COR-L47 (cell line): ENCODE measurements at places on chromosomes 5 and 9.

DNA sequence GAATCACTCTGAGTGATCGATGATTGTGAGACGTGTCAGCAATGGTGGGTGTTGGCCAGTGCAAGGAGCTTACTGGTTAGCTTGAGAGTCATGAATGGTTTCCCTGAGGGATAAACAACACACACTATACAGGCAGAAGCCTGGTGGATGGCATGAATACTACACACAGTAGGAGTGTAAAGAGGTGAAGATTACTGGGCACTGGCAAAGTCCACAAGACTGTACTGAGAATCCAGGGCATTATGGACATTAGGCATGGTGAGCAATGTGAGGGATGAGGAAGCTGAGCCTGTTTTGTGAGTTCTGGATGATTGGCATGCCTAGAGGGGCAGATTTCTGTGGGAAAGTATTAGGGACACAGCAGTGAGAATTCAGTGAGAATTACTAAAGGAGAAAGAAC is 71.3 kb downstream of the KDM4C start:
- DNase-seq, result no peak

DNA sequence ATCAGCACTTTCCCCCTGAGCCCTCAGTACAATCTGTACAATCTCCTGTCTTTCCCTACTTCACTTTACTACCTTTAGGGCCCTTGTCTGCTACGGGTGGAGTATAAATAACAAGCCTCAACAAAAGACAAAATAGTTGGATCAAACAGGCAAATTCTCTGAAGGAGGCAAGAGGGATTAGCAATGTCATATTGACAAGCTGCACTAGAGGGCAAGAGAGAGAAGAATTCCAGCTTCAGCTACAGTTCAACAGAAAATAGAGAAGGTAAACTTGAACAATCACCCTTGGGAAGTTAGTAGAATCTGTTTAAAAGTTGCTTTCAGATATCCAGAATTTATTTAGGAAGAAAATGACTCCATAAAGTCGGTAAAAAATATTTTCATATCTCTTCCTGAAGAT is 68.4 kb upstream of the IZUMO3 start:
- DNase-seq, result no peak

GRCh38 chr9:5851445-5851844 is 18.5 kb upstream of the ERMP1 start:
- DNase-seq, result no peak

GRCh38 chr9:117624106-117624505 is 80.1 kb upstream of the TLR4 start:
- DNase-seq, result no peak

DNA sequence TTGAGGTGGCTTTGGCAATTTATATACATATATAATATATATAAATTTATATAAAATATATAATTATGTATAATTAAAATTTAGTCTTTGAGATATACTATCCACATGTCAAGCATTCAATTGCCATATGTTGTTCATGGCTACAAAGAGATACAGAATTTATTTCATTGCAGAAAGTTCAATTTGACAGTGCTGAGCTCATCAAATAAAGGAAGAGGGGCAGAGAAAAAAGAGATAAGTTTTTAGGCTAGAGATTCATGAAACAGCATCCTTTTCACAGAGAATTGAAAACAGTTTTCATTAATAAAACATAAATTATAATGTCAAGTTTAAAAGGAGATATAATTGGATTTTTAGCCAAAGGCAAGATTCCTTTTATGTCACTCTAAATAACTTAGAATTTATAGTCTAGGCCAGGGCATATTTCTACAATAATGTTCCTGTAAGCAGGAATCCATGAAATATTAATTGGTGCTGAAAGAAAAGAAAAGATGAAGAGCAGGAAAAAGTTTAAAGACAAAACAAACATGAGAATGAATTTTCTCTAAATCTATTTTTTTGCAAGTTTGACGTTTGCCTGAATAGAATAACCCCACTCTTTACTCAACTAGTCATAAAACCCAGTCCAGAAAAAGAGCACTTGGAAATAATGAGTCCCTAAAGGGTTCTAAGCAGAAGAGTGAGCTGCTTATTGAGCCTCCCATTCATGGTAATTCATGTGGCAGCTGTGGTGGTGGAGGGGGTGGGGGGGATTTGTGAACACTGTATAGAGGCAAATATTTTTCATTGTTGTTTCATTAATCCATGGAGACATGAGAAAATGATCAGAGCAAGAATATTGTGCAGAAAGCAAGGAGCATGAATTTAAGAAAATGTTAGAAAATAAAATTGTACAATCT is 1279.5 kb downstream of the CDH12 start:
- DNase-seq, result no peak

DNA sequence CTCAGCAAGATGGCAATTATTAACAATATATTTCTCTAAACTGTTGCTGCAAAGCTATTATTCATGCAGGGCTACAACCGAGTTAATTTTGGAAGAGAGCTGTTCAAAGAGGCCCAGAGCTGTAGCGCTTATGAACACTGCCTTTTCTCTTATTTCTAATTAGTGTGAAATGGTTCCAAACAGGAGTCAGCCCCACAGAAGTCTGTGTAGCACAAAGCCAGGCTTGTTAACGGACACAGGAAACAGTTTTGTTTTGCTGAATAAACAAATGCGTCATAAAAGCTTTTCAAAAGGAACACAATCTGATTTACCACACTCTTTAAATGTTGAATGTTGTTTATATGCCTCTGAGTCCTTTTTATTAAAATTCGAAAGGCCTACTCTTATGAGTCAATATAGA is 396.5 kb downstream of the ANXA1 start:
- no peak for DNase-seq

DNA sequence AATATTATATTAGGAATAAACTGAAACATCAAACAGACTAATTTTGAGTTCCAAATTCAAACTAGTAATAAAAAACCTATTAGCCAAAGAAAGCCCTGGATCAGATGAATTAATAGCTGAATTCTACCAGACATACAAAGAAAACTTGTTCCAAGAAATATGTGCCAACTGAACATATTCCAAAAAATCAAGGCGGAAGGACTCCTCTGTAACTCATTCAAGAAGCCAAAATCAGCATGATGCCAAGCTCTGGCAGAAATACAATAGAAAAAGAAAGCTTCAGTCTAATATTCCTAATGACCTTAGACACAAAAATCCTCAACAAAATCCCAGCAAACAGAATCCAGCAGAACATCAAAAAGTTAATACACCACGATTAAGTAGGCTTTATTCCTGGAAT is 619.1 kb upstream of the COX7C start:
- no peak for DNase-seq

- peak; percentile 14 for DNase-seq
These were observed 77.4 kb upstream of the DMRT1 start for GRCh38 chr9:764105-764524.

GRCh38 chr5:98637557-98637956 is 135.9 kb upstream of the RGMB start:
- DNase-seq, result no peak

DNA sequence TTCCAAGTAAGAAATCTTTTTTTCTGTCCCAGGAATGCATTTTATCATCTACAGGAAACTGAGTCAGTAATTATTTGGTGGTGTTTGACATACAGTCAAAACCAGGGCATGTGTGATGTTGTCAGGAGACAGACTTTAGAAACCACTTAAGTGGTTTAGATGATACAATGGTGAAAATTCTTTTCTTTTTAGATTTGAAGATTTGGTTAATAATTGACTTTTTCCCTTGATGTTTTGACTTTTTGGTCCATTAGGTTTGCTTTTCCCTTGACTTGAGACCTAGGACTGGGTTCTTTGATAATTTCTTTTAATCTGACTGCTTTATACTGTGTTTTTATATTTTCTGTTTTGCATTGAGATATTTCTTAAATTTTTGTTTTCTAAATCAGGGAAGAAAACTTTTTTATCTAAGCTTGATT is 85.2 kb downstream of the RASGRF2 start:
- no peak for DNase-seq

DNA sequence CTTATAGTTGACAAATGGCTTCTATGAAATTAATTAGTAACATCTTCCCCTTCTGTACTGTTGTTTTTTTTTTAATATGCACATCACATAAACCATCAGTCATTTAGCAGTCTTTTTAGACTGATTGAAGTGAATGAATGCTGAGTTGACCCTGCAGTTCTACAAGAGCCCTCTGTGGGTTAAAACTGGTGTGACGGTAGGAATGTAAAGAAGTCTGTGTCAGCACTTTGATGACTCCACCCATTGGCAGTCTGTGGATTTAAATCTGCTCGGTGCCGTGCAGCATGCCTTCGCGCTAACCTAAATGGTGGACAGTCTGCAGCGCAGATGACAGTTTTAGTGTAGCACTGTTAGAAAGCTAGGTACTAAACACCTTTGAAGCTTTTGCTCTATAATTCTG is 3.1 kb downstream of the GTF3C4 start:
- no peak for DNase-seq

- no peak for DNase-seq
These were observed 569.5 kb downstream of the PSAT1 start for GRCh38 chr9:78866207-78867132.

- no peak for DNase-seq
These were observed 27.4 kb downstream of the SRD5A1 start for GRCh38 chr5:6660688-6661087.

DNA sequence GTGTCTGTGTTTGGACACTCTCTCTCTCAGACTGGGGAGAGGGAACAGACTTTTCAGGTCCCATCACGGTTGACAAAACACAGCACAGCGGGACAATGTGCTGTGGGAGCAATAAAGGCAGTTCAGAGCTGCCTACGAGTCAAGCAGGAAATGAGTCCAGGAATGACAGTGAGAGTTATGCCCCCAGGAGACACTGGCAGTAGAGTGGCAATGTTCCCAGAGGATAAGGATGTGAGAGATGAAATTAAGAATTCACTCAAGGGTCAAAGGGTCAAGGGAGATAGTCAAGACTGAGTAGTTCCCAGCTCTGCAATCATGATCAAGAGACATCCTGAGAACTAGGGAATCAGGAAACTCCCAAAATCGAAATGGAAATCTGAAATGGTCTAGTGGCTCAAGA is 156.1 kb downstream of the LURAP1L start:
- DNase-seq, result no peak

DNA sequence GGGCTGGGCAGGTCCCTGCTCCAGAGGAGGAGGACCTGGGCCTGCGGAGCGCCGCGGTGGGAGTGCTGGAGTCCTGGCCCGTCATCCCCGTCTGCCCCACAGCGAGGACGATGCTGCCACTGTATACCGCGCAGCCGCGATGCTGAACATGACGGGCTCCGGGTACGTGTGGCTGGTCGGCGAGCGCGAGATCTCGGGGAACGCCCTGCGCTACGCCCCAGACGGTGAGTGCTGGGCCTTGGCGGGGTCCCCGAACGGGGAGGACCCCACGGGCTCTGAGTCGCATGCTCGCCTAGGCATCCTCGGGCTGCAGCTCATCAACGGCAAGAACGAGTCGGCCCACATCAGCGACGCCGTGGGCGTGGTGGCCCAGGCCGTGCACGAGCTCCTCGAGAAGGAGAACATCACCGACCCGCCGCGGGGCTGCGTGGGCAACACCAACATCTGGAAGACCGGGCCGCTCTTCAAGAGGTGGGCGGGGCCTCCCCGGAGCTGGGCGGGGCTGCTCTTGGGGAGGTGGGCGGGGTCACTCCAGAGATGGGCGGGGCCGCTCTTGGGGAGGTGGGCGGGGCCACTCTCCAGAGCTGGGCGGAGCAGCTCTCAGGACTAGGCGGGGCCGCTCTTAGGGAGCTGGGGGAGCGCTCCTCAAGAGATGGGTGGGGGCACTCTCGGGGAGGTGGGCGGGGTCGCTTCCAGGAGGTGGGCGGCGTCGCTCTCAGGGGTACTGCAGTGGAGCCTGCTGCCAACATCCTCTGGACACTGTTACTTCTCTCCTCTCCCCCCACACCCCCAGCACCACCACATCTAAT is 13.1 kb downstream of the LRRC26 start:
- DNase-seq, result no peak

DNA sequence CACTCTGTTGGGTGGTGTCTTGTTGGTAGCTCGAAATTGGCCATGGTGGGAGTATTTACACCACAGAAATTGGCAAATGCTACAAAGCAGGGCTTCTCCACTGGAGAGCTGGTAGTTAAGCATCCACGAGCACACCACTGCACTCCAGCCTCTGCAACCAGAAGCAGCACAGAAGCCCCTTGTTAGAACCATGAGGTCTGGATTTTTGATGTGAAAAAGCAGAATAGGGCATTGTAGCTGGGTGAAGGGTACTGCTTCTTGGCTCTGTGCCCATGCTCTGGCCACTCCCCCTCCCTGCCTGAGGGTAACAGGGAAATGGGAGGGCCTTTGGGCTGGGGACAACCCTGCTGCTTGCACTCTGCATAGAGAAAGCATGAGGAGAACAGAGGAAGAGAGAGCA is 81.2 kb upstream of the UBTD2 start:
- no peak for DNase-seq

DNA sequence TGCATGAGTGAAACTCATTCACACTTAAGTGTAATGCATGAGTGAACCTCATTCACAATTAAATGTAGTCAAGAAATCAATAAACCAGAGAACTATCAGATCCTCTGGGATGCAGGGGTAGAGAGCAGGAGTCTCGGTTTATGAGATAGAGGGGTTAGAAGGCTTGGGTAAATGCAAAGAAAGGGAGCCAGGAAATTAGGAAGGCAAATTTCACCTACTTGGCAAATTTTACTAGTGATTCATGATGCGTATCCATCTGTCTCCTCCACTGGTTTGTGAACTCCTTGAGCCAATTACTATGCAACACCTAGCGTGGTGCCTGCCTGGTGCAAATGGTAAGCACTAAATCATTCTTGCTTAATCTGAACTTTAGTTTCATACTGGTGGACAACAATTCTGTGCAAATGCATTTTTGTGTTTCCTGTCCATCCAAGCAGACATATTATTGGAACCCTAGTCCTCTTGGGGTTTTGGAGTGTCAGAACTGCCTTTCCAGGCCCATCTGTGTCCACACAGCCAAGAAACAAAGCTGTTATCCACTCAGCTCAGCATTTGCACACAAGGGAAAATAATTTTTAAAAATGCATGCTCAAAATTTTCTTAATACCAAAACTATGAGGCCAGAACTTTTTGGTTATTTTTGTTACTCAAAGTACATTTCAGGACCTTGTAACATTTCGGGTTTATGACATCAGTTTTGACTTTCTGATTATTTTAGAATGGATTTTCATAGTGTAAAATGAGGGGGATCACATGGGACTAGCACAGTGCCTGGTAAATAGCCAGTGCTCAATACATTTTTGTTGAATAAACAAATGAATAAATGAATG is 5.2 kb downstream of the HAPLN1 start:
- no peak for DNase-seq

GRCh38 chr5:2383698-2384065 is 367.8 kb downstream of the IRX2 start:
- DNase-seq, result no peak

DNA sequence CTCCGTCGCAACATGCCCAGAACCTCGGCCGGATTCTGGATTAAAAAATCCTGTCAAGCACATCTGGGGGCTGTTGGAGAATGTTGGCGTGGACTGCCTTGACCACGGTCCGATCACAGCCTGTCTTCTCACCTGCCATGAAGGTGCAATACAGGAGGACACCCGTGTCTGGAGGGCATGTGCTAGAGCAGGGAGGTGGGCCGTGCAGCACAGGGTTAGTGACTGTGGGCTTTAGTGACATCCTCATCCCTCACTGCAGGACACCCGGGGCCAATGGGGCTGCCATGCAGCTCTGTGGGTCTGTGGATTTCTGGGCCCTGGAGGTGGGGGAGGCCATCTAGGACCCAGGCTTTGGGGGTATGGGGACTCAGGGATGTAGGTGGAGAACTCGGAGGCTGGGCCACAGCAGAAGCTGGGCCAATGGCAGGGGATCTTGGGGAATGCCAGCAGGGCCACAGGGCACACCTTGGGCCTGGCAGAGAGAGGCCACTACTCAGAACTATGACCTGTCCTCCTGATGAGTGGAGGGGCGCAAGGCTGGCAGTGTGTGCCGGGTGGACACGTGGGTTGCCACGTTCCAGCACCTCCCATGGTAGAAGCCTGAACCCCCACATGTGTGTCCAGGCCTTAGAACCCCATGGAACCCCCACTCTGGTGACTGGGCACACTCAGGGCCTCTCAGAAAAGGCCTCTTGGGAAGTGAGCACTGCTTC is 23.3 kb downstream of the ZDHHC11B start:
- no peak for DNase-seq
